Endothelial cell of umbilical vein (primary cell): ENCODE measurements at places on chromosomes 2 and 18.

DNA sequence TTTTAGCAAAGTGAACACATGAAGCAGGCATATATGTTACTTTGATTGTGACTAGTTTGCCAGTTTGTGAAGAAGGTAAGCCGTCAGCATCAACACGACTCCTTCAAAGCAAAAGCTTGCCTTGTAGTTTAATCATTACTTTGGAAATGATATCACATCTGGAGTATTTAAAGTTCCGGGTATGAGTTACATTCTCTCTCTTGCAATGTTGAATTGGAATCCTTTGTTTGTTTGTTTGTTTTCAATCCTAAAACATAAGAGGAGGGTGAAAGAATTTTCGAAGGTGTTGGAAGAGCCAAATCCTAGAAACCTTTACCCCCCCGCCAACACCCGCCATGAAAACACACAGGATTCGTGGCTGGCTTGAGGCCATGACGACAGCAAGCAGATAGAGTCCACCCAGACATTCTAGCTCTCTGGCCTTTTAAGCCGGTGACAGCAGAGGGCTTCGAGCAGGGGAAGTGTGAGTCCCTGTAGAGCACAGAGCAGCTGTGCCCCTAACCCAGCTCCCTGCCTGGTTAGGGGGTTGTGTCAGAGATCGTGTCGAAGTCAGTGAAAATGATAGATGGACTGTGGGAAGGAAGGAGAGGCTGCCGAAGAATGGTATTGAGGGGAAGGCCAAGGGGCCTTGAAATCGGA, 103.8 kb upstream of the SMIM21 start:
- no peak for DNase-seq

- DNase-seq: no peak
These were observed 120.0 kb upstream of the FAM117B start for GRCh38 chr2:202514732-202515131.

DNA sequence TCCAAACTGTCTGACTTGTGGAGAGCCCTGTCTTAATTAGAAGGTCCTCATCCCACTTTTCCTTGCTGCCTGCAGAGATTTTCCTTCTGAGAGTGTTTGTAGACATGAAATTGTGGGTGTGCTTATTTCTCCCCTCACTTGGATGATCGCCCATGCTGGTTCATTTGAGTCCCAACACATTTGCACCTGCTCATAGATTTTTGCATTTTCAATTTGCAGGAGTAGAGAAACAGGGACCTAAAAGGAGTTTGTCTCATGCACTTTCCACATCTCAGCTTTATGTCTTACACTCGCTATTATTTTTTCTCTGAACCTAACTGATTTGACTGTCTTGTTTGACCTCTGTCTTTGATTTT, 33.2 kb upstream of the FHL2 start:
- no peak for DNase-seq

- no peak for DNase-seq
These were observed 360.0 kb downstream of the PTPRM start for GRCh38 chr18:7927119-7927518.

DNA sequence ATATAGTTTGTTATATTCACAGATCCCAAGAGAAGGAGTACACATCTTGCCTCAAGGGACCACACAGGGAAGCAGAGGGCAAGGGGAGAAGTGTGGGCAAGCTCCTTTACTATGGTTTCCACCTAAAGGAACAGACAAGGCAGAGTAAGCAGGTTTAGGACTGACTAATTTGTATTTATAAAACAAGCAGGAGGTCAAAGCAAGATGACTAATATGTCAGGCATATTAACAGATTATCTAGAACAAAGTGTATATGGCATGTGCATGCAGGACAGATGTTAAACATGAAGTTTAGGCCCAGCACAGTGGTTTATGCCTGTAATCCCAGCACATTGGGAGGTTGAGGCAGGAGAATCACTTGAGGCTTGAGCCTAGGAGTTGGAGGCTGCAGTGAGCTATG, 3.7 kb upstream of the LRP2 start:
- DNase-seq: no peak

DNA sequence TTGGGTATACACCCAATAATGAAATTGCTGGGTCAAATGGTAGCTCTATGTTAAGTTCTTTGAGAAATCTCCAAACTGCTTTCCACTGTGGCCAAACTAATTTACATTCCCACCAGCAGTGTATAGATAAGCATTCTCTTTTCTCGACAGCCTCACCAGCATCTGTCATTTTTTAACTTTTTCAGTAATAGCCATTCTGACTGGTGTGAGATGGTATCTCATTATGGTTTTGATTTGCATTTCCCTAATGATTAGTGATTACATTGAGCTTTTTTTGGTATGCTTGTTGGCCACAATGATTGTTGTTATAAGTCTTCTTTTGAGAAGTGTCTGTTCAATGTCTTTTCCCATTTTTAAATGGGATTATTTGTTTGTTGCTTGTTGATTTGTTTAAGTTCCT, 50.4 kb upstream of the EPAS1 start:
- DNase-seq: no peak
